NK-92 treated with Interleukin-12 subunit alpha and Interleukin-12 subunit beta, amount 100 ng/mL, for 24 hours (cell line): ENCODE measurements at places on chromosomes 3 and 15.

DNA sequence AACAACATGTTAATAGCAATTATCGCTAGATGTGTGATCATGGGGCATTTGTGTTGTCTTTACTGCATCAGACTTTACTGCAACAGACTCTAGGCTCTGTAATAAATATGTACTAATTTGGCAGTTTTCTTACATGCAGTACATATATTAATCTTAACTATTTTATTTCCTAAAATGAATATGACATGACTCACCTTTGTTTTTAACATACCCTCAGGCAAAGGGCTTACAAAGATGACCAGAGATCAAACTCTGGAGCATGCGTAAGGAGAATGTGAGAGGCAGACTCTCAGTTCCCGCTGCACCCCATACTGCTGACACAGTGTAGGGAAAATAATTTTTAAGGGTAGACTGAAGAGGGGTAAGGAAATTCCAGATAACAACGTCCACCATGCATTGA lies 7.2 kb upstream of the FAM174B start:
- no peak for DNase-seq

DNA sequence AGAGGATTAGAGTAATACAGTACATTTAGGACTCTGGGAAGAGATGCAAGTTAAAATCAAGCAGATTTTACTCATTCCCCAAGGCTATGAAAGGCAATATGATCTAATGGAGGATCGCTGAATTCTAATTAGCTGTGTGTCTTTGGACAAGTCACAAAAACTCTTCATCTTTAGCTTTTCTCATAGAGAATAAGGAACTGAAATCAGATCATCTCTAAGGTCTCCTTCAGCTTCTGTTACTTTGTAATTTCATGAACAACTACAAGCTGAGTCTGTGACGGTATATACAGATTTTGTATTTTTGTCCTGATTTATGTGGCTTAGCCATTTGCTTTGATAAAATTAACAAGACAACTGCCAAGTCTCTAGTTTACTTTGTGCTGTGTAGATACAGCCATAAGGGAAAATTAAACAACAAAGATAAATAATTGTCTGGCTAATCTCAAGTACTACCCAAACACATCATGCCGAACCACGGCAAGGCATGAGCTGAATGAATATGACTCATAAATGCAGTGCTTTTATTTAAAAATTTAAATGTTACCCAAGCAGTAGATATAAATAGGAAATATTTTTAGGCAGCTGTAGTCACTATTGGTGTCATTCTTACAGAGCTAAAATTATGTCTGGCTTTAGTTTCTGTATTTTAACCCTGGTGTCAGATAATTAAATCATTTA lies 81.5 kb downstream of the GAP43 start:
- no peak for DNase-seq

DNA sequence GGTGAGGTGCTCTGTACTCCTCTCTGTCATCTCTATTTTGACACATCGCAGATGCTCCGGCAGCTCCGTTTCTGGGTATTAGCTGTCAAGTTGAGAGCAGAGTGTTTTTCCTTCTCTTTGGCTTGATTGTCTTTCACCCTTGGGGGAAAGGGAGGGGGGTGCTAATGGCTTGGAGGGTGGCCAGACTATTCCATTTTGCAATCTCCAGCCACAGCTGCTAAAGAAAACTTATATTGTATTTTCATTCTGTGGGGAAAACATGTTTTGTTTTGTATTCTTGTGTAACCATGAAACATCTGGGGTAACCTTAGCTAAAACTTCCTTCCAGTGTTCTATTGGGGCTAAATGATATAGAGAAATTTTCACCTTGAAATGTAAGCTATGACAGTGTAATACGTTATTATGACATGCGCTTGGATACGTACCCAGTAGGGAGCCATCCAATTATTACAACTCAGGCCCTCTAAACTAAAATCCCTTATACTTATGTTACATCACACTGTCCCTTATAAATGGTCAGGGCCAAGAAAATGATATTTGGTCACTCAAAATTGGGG lies 14.0 kb upstream of the LARP6 start:
- no peak for DNase-seq

DNA sequence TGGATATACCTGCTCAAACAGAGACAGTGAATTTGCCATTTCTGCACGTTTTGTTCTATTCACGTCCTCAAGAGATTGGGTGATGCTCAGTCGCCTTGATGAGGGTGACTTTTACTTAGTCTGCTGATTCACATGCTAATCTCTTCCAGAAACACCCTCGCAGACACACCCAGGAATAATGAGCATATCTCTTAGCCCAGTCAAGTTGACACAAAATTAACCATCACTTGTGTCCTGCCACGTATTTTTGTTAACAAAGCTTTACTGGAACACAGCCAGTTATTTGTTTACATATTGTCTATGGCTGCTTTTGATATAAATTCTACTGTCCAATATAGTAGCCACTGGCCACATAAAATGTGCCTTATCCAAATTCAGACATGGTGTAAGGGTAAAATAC lies 218.3 kb downstream of the FHIT start:
- no peak for DNase-seq

- DNase-seq: no peak
Observed at GRCh38 chr15:67551207-67551743, 8.8 kb downstream of the MAP2K5 start.

DNA sequence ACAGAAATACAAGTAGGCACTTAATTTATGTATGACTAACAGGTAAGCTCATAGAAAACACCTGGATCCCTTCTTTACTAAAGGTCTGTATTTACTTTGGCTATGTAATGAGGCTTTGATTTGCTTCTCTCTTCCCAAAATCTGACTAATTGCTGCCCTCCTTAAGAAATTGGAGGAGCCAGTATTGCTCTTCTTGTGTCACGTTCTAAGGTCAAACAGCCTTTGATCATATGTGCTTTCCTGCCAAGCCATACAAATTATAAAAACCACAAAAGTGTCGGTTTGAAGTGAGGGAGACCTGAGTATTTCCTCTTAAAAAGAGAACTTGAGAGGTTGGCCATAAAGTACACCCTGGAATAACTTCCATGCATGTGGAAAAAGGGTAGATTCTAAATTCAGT lies 112.1 kb upstream of the MB21D2 start:
- DNase-seq: no peak

GRCh38 chr3:159832024-159832423 lies 156.6 kb upstream of the IL12A start:
- DNase-seq: no peak

DNA sequence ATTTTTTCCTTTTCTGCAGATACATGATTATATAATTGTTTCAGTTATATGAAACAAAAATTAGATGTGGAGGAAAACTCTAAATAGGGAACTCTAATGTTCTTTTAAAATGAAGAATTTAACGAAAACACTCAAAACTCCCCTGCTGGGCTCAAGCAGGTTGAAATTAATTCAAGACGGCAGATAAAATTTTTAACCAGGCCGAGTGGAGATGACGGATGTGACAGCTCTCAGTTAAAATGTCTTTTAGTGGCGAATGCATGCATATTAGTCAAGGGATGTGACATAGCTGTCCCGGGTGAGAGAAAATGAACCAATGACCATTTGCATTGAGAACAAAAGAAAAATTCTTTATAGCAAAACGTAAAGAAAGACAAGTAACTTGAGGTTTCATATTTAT lies 110.1 kb downstream of the ROBO2 start:
- no peak for DNase-seq

- DNase-seq: no peak
Observed at GRCh38 chr15:70142072-70142321, 44.3 kb upstream of the TLE3 start.

DNA sequence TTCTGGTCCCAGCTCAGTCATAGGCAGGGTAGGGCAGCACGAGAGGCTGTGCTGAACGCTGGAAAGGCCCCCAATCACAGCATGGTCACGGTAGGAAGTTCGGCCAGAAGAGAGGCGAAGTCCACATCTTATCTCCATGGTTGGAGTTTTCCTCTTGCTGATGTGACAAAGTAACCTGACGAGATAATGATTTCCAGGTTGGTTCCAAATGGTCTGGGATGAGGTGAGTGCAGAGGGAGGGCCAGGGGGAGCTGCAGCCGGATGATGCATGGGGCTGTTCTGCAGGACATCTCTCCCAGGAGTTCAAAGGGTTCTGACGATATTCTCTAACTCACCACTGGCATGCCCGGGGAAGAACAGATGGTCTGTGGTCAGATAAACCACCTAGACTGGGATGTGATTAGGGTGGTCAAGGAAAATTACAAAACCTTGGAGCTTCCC lies 83.2 kb upstream of the WNT5A start:
- DNase-seq: no peak

GRCh38 chr3:101876142-101876541 lies 26.8 kb downstream of the NFKBIZ start:
- DNase-seq: no peak

GRCh38 chr3:49199239-49199899 lies 28.0 kb downstream of the KLHDC8B start:
- no peak for DNase-seq

- no peak for DNase-seq
Observed at GRCh38 chr15:54810031-54810430, 386.7 kb downstream of the RSL24D1 start.

- no peak for DNase-seq
Observed at GRCh38 chr3:169228522-169228921, 435.0 kb downstream of the MECOM start.
